ENCODE measurements at places on chromosomes 16 and 17.
A peak's percentile ranks its signal among the peaks of the same experiment; 100 is the strongest.

- DNase-seq: no peak
Measured at GRCh38 chr17:74164446-74165045, 38.9 kb upstream of the RPL38 start.

GRCh38 chr17:32854207-32854606 is 22.7 kb downstream of the MYO1D start:
- no peak for DNase-seq

DNA sequence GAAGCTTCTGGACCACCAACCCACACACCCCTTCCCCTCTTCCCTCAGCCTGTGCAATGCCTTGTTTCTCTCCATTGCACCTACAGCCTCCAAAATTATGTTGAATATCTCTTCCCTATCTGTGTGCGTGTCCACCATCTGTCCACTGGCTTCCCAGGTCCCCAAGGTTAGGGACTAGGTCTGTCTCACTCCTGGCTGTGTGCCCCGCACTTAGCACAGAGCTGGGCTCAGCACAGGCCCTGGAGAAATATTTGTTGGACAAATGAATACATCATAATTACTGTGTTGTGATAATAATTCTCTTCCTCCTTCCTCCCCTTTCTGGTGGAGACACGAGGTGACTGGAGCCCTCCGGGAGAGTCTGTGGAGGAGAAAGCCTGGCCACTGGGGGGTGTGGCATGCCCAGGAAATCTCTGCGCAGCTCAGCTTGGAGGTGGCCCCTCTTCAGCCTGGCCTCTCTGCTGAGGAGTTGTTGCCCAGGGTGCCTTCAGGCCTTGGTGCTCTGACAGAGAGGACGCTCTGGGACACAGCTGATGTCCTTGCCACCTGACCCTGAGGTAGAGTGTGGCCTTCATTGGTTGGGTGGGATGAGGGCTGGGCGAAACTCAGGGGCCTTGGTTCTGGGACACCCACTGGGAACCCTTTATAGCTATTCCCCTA is 3.3 kb upstream of the BRD7 start:
- DNase-seq: no peak

GRCh38 chr17:68061512-68062313 is 26.2 kb downstream of the KPNA2 start:
- DNase-seq: no peak

DNA sequence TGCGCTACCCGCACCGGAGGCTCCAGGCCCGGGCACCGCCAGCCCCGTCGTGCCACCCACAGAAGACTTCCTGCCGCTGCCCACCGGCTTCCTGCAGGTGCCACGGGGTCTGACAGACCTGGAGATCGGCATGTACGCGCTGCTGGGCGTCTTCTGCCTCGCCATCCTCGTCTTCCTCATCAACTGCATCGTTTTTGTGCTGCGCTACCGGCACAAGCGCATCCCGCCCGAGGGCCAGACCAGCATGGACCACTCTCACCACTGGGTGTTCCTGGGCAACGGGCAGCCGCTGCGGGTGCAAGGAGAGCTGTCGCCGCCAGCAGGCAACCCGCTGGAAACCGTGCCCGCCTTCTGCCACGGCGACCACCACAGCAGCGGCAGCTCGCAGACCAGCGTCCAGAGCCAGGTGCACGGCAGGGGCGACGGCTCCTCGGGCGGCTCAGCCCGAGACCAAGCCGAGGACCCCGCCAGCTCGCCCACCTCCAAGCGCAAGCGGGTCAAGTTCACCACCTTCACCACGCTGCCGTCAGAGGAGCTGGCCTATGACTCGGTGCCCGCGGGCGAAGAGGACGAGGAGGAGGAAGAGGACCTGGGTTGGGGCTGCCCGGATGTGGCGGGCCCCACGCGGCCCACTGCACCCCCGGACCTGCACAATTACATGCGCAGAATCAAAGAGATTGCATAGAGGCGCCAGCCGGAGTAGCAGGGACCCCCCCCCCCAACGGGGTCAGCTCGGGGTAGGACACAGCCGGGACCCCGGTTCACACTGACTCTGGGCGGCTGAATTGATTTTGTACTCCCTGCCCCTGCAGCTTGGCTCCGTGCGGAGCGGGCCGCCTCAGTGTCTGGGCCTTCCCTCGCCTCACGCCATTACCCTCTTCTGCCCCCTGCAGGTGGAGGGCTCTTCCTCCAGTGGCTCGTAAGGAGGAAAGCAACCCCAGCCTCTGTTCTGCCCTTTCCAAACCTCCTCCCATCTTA is 58.5 kb downstream of the TMEM132E start:
- peak; percentile 48 for DNase-seq

GRCh38 chr16:89573826-89574680 is 1.5 kb upstream of the CPNE7 start:
- no peak for DNase-seq

DNA sequence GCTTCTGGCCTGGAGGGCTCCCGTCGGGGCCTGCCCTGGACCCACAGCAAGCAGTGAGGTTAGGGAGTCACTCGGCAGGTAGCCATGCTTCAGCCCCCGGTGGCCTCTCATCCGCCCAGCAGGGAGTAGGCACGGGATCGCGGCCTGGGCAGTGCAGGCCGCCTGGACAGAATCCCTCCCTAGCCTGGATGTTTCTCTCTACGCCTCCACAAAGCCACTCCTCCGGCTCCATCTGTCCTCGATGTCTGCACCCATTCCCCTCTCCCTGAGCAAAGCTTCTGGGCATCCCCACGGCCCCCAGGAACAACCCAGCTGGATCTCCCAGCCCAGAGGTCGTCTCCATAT is 145.2 kb downstream of the RBFOX3 start:
- DNase-seq: no peak

DNA sequence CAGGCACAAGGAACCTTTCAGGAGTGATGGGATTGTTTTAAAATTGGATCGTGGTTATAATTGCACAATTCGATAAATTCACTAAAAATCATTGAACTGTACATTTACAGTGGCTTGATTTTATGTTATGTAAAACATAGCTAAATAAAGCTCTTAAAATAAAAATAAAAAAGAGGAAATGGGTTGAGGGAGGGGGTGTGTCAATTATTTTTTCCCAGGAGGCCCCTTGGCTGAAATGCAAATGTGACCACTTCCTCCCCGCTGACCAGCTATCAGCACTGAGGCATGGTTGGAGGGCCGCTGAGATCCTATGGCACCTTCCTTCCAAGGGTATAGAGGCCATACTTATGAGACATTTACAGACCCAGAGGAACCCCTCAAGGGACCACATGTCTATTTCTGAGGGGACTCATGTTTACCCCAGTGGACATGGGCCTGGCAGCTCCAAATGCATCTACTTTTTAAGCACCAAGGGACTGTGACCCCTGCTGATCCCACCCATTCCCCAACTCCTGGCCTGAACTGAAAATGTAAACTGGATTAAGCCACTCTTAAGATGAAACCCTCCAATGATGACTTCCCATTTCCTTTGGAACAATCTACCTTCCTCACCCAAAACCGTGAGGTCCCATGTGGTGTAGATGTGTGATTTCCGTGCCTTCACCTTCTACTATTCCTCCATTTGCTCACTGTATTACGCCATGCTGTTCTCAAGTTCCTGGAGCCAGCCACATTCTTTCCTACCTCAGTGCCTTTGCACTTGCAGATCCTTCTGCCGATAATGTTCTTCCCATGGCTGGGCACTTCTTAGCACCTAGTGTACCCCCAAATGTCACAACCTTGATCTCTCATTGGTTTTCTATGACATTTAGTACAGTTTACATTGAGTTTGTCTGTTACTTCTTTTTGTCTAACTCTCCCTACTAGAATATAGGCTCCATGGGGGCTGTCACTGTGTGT is 2.8 kb upstream of the IL21R start:
- DNase-seq: no peak

GRCh38 chr17:47310186-47310733 is 13.5 kb upstream of the EFCAB13 start:
- DNase-seq: no peak

DNA sequence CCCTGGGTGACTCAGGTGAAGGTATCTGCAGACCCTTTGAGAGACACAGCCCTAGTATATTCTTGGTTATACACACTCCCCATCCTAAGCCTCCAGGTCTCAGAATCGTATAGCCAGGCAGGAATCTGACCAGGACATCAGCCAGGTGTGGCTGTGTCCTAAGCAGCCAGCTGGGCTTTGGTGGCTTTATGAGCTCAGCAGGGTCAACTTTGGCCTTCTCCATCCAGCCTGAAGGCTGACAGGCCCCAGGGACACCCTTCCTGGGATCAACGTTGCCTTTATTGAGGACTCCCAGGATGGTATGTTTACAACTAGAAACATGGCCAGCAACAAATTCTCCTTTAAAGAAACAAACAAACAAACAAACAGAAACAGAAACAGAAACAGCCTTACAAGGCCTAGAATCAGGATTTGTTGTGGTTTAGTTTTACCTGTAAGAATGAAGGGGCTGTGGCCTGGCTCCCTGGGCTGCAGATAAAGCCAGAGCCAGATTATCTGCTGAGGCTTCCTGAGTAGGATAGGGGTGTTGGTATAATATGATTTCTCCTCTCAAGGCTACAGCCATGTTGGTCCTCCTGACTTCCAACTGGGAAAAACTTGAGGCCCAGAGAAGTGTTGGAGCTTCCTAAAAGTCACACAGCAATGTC is 8.5 kb downstream of the KIF19 start:
- DNase-seq: no peak

Data from activated naive CD4-positive, alpha-beta T cell (primary cell).